MCF 10A (cell line): ENCODE measurements at places on chromosomes 3 and 15. TPM values are rescaled to one million over a fixed set of nuclear protein-coding genes. Genes with fewer than 3 reads are reported as not detected.

Gene RARB
- total RNA-seq: not detected in 2 replicates

DNA sequence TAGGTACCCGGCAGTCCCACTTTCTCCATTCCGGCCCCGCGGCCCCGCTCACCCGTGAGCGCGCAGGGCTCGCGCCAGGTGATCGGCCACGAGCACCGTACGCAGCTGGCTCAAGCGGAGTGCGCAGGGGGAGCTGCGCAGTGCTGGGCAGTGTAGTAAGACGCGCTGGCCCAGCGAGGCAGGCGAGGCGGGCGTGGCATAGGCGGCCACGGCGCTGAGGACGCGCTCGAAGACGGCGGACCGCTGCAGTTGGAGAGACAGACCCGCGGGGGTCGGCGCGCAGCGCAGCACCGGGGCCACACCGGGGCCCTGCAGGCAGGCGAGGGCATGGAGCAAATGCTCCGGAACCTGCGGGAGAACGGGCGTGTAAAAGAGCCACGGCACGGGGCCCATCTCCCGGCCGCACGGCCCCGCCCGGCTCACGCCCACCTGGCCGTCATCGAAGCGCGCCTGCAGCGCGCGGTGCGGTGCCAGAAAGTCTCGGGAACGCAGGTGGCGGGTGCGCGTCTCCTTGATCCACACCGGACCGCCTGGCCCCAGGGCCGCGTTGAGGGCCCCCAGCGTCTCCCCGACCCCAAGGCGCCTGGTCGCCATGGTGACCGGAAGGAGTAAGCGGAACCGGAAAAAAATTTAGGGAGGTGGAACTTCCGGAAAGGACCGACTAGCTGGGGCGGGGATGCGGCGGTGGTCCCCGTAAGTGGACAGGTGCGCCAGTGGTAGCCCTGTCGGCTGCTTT is at the start of gene DALRD3:
TSS of gene DALRD3 (minus strand) at position 610 of the 736 bp plus-strand sequence. CDS start at position 594, 16 bp downstream.
- peak within 1 kb of the TSS; percentile 86 for H3K27ac ChIP-seq
- peak; percentile 66 for DNase-seq
- peak within 1 kb of the TSS; percentile 89 for H3K4me3 ChIP-seq
- no peaks in the 10 kb centered on the region for H3K4me1 ChIP-seq

GRCh38 chr3:96347289-96347688 is 467.1 kb upstream of the EPHA6 start:
- no peak overlapping the region for H3K4me3 ChIP-seq
- H3K27ac ChIP-seq: no peak overlapping the region
- no peaks in the 10 kb centered on the region for H3K36me3 ChIP-seq
- peaks cover 9% of the 10 kb centered on the region for H3K4me1 ChIP-seq
- DNase-seq: no peak

GRCh38 chr3:184289426-184289938 is 9.6 kb upstream of the PSMD2 start:
- H3K36me3 ChIP-seq: no peaks in the 10 kb centered on the region
- no peaks in the 10 kb centered on the region for H3K4me1 ChIP-seq
- H3K27me3 ChIP-seq: peaks cover 14% of the 10 kb centered on the region

Gene STAC
- total RNA-seq: 1.1 and 1.2 TPM in 2 replicates

- H3K4me3 ChIP-seq: no peak overlapping the region
- no peaks in the 10 kb centered on the region for H3K4me1 ChIP-seq
- H3K27ac ChIP-seq: no peak overlapping the region
- DNase-seq: peak; percentile 82
- peaks cover 6% of the 10 kb centered on the region for H3K36me3 ChIP-seq
Observed at GRCh38 chr3:196979545-196979944, 10.9 kb upstream of the PIGZ start.

Gene GPR62
- not detected in 2 replicates for total RNA-seq

DNA sequence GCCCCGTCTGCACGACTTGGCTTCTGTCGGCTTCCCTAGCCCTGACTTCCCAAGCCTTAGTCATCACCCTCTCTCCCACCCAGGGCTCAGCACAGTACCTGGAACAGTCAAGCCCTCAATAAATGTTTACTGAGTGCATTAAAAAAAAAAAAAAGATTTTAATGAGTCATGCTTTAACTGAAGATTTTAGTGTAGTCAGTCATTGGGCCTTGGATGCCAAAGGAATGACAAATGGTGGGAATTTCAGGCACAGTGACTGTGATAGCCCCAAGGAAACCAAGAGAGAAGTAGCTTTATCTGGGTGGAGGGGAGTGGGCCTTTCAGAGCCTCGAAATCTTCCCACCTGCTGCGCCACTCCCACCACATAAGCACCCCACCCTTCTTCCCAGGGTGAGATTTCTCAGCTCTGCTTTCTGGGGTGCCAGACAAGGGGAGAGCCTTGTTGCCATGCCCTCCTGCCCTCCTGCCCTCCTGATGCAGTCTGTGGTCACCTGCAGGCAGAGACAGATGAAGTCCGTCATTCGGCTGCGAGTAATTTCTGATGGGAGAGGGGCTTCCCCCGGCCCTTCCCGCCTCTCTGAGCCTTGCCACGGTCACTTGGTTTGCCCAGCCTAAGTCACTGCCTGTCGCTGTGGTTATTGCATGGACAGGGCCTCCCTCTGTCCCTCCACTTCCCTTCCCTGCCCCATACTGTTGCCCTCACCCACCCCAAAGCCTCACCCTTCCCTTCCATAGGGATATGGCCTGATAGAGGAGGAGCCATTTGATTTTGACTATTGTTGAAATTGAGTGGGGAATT is 41.8 kb downstream of the SMAD3 start:
- no peaks in the 10 kb centered on the region for H3K27me3 ChIP-seq
- peak overlapping the region; percentile 98 for H3K27ac ChIP-seq
- peak; percentile 99 for DNase-seq
- peak overlapping the region; percentile 52 for H3K4me3 ChIP-seq
- peaks cover 10% of the 10 kb centered on the region for H3K36me3 ChIP-seq

Gene IGDCC3
- not detected in 2 replicates for total RNA-seq

GRCh38 chr3:195110647-195111318 is 160.2 kb downstream of the XXYLT1 start:
- H3K27me3 ChIP-seq: no peaks in the 10 kb centered on the region
- H3K36me3 ChIP-seq: no peaks in the 10 kb centered on the region
- H3K4me3 ChIP-seq: no peak overlapping the region
- no peak overlapping the region for H3K27ac ChIP-seq

DNA sequence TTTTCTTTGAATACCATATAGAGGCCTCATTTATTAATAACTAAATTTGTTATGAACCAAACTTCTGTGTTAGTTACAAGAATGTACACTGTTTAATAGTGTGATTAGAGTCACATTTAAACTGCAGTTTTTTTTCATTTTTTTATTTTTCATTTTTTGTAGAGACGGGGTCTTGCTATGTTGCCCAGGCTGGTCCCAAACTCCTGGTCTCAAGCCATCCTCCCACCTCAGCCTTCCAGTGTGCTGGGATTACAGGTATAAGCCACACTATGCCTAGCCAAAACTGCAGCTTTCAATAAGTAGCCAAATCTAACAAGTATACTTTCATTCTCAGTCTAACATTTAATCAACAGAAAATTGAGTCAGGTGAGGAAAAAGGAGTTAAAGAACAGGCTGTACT is 10.2 kb upstream of the ATP11B start:
- no peak for DNase-seq
- H3K4me3 ChIP-seq: no peak overlapping the region
- no peaks in the 10 kb centered on the region for H3K36me3 ChIP-seq
- no peak overlapping the region for H3K27ac ChIP-seq

DNA sequence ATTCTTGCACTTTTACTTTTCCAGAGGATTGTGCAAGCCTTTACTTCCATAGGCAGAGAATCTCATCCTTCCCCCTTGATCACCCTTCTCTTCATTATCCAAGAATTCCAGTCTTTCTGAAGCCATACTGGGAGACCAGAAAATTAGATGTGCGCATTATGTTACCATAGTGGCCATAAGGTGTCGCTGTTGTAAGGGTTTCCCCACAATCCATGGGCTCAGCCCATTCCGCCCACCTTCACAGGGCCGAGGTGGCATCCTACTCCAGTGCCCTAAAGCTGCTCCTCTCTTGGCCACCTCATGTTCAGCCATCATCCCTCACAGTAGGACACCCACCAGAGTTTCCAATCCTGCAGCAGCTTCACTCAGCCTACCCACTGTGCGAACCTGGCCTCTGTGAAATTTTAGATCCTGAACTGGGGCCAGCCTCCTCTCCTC is 35.0 kb downstream of the CTSH start:
- no peak overlapping the region for H3K27ac ChIP-seq
- peaks cover 9% of the 10 kb centered on the region for H3K4me1 ChIP-seq
- DNase-seq: peak; percentile 66

DNA sequence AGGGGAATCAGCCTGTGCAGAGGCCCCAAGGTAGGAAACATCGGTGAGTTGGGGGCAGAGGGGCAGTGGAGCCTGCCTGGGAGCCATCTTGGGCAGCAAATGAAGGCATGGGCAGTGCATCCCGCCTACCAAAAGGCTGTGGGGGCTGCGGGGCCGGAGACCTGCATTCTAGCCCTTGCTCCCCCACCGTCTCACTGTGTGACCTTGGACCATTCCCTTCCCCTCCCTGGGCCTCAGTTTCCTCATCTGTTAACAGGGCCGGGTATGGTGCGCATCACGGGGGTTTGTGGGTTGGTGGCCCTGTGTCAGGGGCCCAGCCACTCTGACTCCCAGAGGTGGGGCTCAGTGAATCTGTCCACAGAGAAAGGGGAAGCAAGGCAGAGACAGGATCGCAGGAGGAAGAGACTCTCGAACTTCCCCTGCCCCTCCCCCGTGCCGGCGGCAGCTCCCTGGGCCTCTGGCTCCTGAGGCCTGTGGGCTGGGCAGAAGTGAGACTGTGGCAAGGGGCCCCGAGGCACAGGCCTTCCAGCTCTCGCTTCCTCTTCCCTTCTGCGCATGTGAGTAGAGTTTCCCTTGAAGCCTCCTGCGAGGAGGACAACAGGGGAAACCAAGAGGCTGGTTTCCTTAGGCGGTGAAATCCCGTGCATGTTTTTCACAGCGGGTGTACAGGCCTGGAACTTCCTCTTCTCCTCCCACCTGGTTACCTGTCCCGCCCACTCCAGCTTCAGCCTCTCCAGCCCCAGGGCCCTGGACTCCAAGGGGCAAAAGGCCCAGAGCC is 42.9 kb downstream of the IDH2 start:
- peaks cover 25% of the 10 kb centered on the region for H3K4me1 ChIP-seq
- H3K36me3 ChIP-seq: peaks cover 7% of the 10 kb centered on the region
- peak overlapping the region; percentile 78 for H3K27ac ChIP-seq
- no peak overlapping the region for H3K4me3 ChIP-seq

DNA sequence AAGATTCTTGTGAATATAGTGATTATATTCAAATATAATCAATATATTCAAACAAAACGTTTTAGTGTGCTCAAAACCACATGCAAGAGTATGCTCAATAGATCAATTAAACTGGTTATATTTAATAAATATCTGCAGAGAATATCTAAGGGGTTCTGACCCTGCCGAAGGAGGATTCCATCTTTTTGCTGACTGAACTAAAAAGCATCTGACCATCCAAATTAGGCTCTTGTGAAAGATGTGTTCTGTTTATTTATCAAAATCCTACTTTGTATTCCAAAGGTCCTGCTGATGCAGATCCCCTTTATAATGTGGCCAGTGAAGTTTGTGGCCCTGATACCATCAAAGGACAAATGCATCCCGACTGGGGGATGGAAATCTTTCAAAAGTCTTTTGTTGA is 41.8 kb upstream of the ARPIN start:
- H3K27ac ChIP-seq: no peak overlapping the region
- H3K4me1 ChIP-seq: peaks cover 15% of the 10 kb centered on the region
- no peak for DNase-seq
- H3K4me3 ChIP-seq: no peak overlapping the region
- no peaks in the 10 kb centered on the region for H3K27me3 ChIP-seq
- no peaks in the 10 kb centered on the region for H3K36me3 ChIP-seq

DNA sequence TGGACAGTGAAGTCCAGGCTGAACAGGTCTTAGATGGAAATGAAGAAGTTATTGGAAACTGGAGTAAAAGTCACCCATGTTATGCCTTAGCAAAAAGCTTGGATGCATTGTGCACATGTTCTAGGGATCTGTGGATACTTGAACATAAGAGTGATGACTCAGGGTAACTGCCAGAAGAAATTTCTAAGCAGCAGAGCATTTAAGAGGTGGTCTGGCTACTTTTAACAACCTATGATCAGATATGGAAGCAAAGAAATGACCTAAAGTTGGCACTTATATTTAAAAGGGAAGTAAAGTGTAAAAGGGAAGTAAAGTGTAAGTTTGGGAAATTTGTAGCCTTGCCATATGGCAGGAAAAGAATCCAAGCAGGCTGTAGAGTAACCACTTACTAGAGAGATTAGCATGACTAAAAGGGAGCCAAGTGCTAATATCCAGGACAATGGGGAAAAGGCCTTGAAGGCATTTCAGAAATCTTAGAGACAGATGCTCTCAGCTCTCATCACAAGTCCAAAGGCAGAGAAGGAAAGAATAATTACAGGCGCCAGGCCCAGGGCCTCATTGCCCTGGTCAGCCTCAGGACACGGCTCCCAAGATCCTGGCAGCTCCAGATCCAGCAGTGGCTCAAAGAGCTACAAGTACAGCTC is 73.9 kb upstream of the KCNH8 start:
- H3K27ac ChIP-seq: no peak overlapping the region
- no peak for DNase-seq
- no peak overlapping the region for H3K4me3 ChIP-seq
- H3K4me1 ChIP-seq: no peaks in the 10 kb centered on the region

Gene A4GNT
- not detected in 2 replicates for total RNA-seq

- peaks cover 10% of the 10 kb centered on the region for H3K4me1 ChIP-seq
- H3K27ac ChIP-seq: no peak overlapping the region
- no peaks in the 10 kb centered on the region for H3K27me3 ChIP-seq
- DNase-seq: peak; percentile 73
Observed at GRCh38 chr3:178551916-178552321, 15.7 kb downstream of the KCNMB2 start.

DNA sequence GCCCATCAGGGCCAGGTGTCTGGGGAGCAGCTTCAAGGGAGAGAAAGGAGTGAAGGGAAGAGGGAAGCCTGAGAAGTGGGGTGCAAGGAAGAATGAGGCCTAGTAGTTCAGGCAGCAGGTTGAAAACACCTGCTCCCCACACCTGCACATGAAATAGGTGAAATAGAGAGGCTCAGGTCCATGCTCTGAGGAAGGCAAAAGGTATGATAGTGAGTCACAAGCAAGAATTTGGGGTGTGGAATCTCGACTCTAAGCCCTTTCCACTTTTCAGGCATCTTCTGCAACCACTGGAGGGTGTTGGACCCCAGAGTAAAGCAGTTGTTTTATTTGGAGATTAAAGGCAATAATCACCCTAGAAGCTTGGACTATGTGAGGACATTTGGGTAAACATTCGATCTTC is 157.5 kb downstream of the CTNNB1 start:
- no peak overlapping the region for H3K4me3 ChIP-seq
- no peaks in the 10 kb centered on the region for H3K4me1 ChIP-seq
- H3K36me3 ChIP-seq: no peaks in the 10 kb centered on the region
- H3K27me3 ChIP-seq: no peaks in the 10 kb centered on the region
- peak; percentile 4 for DNase-seq
- H3K27ac ChIP-seq: no peak overlapping the region

- H3K27ac ChIP-seq: peak overlapping the region; percentile 79
- peak overlapping the region; percentile 29 for H3K4me3 ChIP-seq
Observed at GRCh38 chr3:100042166-100042981, 71.9 kb downstream of the FILIP1L start.

Gene RBMS3
- 65.5 and 74.2 TPM in 2 replicates for total RNA-seq

Gene THBS1
- 103 and 393 TPM in 2 replicates for total RNA-seq

Gene SCG5
- total RNA-seq: 4.0 and 7.4 TPM in 2 replicates

Gene UTS2B
- 0.26 TPM in 1 of 2 replicates, not detected in the other for total RNA-seq

Gene LYZL4
- total RNA-seq: not detected in 2 replicates

Gene CP
- 0.37 TPM in 1 of 2 replicates, not detected in the other for total RNA-seq

- no peak for DNase-seq
- peaks cover 6% of the 10 kb centered on the region for H3K4me1 ChIP-seq
- no peak overlapping the region for H3K27ac ChIP-seq
- H3K4me3 ChIP-seq: no peak overlapping the region
Observed at GRCh38 chr15:49135342-49135857, 20.0 kb downstream of the COPS2 start.

Gene C3orf22
- not detected in 2 replicates for total RNA-seq

- H3K4me1 ChIP-seq: peaks cover 14% of the 10 kb centered on the region
- H3K36me3 ChIP-seq: peaks cover 5% of the 10 kb centered on the region
- H3K27me3 ChIP-seq: no peaks in the 10 kb centered on the region
- H3K27ac ChIP-seq: peak overlapping the region; percentile 79
- no peak overlapping the region for H3K4me3 ChIP-seq
- DNase-seq: peak; percentile 81
Observed at GRCh38 chr3:101836652-101837598, 12.4 kb upstream of the NFKBIZ start.
